Activated naive CD4-positive, alpha-beta T cell treated with Interleukin-2 at 50 U/mL for 16 hours (primary cell): ENCODE measurements at places on chromosomes 6 and 20.

DNA sequence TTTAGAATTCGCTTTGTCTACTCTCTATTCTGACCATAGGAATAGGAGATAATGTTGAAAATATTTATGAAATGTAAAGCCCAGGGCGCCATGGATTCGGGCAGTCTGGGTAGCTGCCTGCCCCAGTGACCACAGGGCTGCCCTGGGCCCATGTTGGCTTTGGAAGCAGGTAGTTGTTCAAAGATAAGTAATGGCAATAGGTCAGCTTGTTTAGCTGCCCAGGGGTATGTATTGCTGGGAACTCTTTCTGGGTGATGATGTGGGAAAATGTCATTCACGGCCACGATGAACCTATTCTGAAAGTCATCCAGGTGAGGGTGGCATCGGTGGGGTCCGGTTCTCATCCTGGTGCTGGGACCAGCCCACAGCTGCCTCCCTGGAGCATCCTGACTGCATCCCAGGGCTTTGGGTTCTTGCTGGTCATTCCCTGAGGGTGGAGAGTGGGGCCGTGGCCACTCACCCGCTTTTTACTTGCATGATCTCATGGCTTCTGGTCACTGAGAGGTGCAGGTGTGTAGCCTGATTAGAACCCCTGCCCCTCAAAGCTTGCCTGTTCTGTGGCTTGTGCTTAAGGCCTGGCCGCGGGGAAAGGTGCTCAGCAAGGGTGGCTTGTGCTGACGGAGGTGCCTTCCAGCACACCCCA is 102.8 kb downstream of the ERMARD start:
- DNase-seq = no peak

GRCh38 chr6:158290040-158290439 is 22.2 kb upstream of the TULP4 start:
- DNase-seq = no peak

GRCh38 chr20:61896058-61896961 is 169.4 kb downstream of the TAF4 start:
- peak; percentile 10 for DNase-seq

- DNase-seq = no peak
Observed at GRCh38 chr20:24871480-24872213, 77.4 kb upstream of the CST7 start.

- no peak for DNase-seq
Observed at GRCh38 chr20:5784735-5785134, 34.5 kb downstream of the SHLD1 start.

DNA sequence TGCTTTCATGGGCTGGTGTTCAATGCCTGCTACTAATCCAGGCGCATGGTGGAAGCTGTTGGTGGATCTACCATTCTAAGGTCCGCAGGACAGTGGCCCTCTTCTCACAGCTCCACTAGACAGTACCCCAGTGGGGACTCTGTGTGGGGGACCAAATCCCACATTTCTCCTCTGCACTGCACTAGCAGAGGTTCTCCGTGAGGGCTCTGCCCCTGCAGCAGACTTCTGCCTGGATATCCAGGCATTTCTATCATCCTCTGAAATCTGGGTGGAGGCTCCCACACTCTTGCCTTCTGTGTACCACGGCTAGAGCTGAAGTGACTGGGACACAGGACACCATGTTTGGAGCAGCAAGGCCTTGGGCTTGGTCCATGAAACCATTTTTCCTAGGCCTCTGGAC is 134.1 kb upstream of the C6orf118 start:
- DNase-seq = no peak

GRCh38 chr6:166728884-166729530 is 102.0 kb upstream of the RPS6KA2 start:
- no peak for DNase-seq

GRCh38 chr20:34970846-34971560 is 15.3 kb downstream of the MYH7B start:
- no peak for DNase-seq

GRCh38 chr20:2750491-2751251 is 49.8 kb downstream of the CPXM1 start:
- no peak for DNase-seq

DNA sequence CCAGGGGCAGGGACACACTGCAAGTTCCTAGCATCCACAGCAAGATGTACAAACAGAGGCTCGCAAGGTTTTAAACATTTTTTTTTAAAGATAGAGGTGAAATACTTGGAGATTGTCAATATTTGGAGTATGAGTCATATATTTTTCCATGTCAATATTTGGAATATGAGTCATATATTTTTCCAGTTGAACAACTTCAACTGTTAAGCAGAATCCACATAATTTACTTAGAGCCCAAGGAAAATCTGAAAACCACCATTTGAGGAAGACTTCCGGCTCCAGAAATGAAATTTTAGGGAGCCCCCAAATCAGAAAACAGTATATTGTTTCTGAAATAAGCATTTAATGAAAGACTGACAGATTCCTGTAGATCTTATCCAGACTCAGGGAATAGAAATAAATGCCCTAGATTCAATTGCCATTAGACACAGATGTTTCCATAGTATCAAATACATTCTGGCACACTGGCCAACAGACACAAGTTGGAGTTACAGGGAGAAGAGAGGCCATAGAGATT is 51.6 kb upstream of the FAM184A start:
- DNase-seq = no peak

DNA sequence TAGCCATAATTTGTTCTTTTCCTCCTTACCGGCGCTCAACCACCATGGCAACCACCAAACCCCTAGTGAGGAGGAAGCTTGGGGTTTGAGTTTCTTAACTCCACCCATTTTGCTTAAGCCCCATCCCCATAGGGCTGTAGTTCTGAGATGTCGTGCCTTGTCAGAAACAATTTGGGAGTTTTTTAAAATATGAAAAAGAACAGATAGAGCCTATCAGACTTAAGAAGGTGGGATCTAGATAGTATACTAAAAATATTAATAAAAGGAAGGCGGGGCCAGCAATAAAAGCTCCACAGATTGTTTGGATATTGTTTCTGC is 5.6 kb downstream of the BRD2 start:
- peak; percentile 31 for DNase-seq

- DNase-seq = no peak
Observed at GRCh38 chr20:4920131-4920530, 81.2 kb downstream of the SLC23A2 start.

GRCh38 chr6:2870046-2870636 is 28.5 kb upstream of the SERPINB1 start:
- no peak for DNase-seq

DNA sequence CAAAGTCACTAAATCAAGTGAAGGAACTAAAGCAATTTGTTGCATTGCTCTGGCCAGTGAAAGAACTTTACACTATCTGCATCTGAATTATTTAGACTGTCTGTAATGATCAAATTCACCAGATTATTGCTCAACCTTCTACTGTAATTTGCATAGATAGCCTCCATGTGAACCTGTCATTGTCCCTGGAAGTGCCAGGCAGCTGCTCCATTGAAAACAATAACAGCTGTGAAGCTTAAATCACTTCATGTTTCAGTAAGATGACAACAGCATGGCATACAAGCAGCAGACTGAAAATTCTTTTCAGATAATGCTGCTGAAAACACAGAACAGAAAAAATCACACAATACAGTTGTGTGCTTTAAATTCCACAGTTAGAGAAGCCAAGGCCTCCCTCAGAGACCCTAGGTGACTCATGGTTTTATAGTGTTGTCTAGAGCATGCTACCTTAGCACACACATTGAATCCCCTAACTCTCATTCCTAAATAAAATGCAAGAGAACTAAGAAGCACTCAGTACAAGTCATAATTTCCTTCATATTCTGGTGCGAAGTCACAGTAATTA is 248.9 kb downstream of the TPBG start:
- no peak for DNase-seq

DNA sequence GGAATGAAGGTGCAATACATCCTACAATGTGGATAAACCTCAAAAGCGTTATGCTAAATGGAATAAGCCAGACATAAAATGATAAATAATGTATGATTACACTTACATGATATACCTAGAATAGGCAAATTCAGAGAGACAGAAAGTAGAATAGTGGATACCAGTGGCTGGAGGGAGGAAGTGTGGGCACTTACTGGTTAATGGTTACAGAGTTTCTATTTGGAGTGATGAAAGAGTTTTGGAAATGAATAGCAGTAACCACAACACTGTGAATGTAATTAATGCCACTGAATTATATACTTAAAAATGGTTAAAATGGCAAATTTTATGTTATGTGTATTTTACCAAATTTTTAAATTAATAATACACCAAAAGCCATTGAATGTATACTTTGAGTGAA is 71.4 kb upstream of the CST7 start:
- DNase-seq = no peak

DNA sequence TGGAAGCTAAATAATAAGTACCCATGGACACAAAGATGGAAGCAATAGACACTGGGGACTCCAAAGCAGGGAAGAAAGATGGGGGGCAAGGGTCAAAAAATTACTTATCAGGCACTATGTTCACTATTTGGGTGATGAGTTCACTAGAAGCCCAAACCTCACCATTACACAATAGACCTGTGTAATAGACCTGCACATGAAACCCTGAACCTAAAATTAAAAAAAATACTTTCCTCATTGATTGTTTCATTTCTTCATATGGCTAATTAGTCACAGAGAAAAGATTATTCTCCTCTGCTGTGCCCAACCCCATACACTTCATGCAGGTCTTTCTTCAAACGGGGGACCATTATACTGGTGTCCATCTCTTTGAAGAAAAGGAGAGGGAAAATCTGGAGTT is 213.0 kb upstream of the DTNBP1 start:
- no peak for DNase-seq

DNA sequence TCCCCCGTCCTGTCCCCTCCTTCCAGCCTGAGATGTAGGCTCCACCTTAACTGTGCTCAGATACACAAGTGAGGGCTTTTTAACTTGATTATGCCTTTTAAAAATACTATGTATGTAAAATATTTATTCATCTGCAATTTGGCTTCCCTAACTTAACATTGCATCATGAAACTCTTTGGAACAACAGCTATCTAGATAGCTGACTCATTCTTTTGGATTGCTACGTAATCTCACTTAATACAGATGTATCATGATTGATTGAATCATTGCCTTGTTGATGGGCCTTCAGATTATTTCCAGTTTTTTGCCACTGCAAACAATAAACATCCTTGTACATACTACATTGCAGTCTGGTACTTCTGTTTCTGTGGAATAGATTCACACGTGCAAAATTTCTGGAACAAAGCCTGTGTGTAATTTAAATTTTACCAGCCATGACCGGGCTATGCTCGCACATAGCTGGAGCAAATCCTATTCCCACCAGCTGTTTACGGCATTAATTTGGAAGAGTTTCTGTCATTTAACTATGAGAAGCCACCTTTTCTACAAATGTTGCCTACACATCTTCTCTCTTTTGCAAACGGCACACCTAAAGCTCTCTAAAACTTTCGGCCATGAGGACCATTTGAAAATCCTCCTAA is 6.5 kb downstream of the PRND start:
- DNase-seq = no peak

DNA sequence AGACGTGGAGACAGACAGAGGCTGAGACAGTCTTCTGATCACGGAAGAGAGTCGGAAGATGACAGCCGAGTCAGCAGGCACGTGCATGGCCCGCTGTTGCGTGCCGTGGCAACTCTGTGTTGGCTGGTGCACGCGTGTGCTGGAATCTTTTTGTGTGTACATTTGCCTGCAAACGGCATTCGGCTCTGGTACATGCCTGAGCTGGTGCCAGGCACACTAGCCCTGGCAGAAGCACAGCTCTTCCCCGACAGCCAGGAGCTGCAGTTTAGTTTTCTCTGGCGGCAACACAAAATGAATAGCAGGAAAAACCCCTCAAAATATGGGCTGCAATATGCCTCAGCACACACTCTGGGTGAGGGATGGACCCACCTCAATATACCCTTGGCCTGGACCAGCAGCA is 769 bp upstream of the PDYN start:
- DNase-seq = no peak

GRCh38 chr6:130029163-130029562 is 10.8 kb downstream of the L3MBTL3 start:
- peak; percentile 12 for DNase-seq

GRCh38 chr6:14831937-14832336 is 413.9 kb upstream of the JARID2 start:
- no peak for DNase-seq

DNA sequence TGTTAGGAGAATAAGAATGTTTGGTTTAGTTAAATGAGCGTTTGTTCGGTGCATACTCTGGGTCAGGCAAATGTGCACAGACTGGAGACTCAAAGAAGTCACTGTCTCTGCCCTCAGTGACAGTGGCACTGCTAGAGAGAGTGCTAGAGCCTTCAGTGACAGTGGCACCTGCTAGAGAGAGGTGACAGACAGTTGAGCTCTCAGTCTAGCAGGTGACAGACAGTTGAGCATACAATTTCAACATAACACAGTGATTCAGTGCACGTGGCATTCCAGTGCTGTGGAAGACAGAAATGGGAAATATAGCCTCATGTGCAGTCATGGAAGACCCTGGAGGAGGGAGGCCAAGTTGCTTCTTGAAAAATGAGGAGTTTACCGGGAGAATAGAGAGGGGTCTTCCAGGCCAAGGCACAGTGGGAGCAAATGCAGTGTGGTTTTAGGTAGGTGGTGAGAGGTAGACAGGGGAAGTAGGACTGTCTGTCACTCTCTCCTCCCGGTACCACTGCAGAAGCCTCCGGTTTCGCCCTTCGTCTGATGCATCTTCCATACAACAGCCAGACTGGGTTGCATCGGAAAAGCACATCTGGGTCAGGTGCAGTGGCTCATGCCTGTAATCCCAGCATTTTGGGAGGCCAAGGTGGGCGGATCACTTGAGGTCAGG is 107.9 kb upstream of the CLDN20 start:
- peak; percentile 30 for DNase-seq
